Stimulated activated CD4-positive, alpha-beta T cell treated with anti-CD3 and anti-CD28 coated beads, Interleukin-1b, Interleukin-23, amount 100 ng/mL, for 1 hour (primary cell): ENCODE measurements at places on chromosomes 6 and 20.

- DNase-seq, result no peak
These were observed 67.7 kb downstream of the RPP40 start for GRCh38 chr6:4935975-4936680.

- no peak for DNase-seq
These were observed 103.1 kb upstream of the TBX18 start for GRCh38 chr6:84867521-84867920.

GRCh38 chr6:160532315-160532714, 131.8 kb downstream of the LPA start:
- no peak for DNase-seq

GRCh38 chr20:61184194-61184593, 67.9 kb upstream of the CDH4 start:
- DNase-seq, result no peak

- no peak for DNase-seq
These were observed 30.6 kb downstream of the SNAP25 start for GRCh38 chr20:10249048-10249770.

- DNase-seq, result no peak
These were observed 43.0 kb downstream of the DNAAF9 start for GRCh38 chr20:3364323-3365013.

DNA sequence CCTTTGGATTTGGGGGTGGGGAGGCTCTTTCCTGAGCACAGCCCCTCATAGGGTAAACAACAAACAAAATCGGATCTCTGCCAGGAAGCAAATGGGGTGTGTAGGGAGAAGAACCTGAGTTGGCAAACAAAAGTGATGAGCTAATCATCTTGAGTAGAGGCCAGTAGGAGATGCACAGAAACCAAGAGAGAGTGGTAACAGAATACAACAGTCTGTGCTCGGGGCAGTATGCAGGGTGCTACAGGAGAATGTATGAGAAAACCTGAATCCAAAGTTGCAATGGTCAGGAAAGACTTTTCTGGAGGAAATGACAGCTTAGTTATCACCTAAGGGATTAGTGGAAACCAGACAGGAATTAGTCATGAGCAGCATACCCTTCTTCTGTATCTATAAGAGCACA, 177.8 kb downstream of the CDKAL1 start:
- no peak for DNase-seq

GRCh38 chr6:89818977-89819335, 638 bp downstream of the MDN1 start:
- DNase-seq, result no peak

DNA sequence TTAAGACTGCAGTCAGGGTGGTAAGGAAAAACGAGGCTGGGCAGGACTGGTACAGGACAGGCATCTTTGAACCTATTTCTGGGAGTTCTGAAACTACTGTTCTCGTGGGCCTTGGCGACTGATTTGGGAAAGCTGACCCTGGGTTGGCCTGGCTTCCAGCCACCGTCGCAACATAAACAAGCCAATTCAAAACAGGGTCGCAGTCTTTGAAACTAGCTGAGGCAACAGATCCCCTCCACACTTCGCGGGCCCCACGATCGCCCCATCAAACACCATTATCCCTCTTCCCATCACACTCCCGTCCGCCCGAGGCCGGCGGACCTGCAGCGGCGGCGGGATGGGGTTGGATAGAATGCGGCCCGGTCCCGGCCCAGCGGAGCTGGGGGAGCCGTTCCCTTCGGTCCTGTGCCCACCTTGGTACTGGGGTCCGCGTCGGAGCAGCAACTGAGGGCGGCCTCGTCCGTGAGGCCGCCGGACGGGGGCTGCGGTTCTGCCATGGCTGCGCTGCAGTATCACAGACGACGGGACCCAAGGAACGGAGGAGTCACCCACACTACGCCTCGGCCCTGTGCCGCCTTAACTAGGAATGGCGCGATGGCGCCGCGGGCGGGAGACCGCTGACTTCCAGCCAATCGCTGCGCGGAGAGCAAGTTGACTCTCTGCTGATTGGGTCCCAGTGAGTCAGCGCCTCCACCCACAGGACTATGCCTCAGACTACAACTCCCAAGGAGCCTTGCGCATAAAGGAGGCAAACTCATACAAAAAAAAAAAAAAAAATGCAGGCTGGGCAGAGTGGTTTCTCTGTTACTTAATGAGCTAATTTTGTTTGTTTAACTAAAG, at the start of gene GLO1:
GLO1 (minus strand) TSS at position 588 of the 840 bp plus-strand sequence; CDS start at position 497, 91 bp downstream.
- DNase-seq, result peak; percentile 81

DNA sequence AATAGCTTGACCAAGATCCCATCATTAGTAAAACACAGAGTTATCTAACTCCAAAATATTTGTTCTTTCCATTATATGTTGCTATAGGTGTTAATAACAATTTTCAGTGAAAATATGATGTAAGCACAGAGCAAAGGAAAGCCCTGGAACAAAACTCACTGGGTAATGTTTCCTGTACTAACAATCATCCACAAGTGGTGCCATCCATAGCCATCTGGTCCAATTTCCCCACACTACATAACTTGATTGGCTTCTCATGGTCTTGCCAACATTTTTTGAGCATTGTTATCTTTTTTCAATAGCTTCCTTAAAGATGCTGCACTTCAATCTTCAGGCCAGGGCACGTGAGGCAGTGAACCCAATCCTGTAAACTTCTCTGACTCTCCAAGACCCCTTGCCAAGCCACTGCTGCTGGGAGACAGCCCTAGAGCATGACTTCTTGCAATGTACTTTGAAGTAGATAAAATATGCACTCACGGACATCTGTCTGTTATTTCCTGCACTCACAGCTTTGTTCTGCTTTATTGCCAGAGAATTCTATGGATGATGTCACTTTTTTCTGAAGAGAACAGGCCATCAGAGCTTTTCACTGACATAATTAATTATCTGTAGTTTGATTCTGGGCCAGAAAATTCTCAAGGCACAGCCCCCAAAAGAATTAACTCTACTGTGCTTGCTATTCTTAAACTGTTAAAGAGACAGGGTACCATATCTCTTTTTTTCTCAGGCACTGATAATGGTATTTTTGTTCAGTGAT, 97.5 kb upstream of the TMEM30A start:
- DNase-seq, result no peak

DNA sequence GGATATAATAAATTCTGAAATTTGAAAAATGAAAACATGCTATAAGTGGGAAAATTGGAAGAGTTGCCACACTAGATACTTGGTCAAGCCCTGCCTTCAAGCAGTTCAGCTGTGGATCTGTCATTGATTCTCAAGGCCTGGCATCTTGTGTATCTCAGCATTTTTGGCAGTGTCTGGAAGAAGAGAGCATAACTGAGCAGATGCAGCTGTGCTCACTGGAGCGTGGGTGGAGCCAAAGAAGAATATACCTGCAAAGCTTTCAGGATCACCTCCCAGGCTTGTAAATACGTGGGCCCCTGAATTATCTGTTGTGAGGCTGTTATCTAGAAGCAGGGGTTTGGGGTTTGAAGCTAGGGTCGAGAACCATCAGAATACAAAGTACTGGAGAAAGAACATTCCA, 31.3 kb upstream of the CHD6 start:
- DNase-seq, result no peak

GRCh38 chr6:150549674-150550101, 50.0 kb upstream of the PLEKHG1 start:
- DNase-seq, result no peak

- no peak for DNase-seq
These were observed 198.0 kb upstream of the FBXL4 start for GRCh38 chr6:99145738-99146137.

GRCh38 chr6:135188718-135189117, 7.6 kb downstream of the MYB start:
- no peak for DNase-seq

- no peak for DNase-seq
These were observed 58.0 kb upstream of the AHI1 start for GRCh38 chr6:135555550-135555949.

GRCh38 chr20:15618110-15618509, 955.1 kb downstream of the KIF16B start:
- DNase-seq, result no peak

DNA sequence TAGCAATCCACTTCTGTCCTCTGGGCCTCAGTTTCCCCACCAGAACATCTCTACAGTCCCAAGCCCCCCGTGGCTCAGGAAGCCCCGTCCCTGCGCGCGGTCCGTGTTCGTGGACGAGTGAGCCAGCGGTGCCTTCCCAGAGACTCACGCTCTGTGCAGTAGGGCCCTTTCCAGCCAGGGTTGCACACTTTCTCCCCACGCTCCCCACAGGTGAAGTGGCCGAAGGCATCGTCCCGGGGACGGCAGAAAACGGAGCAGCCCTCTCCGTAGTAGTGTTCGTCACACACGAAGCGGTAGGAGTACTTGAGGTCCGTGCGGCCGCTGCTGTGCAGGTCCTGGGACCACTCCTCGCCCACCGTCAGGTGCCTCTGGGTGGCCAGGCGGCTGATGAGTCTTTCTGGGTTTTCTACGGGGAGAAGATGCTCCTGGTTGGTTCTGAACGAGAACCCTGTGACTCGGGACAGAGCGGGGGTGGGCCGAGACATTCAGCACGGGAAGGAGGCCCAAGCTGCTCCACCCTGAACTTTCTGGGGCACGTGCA, 2.7 kb downstream of the DLL1 start:
- no peak for DNase-seq

DNA sequence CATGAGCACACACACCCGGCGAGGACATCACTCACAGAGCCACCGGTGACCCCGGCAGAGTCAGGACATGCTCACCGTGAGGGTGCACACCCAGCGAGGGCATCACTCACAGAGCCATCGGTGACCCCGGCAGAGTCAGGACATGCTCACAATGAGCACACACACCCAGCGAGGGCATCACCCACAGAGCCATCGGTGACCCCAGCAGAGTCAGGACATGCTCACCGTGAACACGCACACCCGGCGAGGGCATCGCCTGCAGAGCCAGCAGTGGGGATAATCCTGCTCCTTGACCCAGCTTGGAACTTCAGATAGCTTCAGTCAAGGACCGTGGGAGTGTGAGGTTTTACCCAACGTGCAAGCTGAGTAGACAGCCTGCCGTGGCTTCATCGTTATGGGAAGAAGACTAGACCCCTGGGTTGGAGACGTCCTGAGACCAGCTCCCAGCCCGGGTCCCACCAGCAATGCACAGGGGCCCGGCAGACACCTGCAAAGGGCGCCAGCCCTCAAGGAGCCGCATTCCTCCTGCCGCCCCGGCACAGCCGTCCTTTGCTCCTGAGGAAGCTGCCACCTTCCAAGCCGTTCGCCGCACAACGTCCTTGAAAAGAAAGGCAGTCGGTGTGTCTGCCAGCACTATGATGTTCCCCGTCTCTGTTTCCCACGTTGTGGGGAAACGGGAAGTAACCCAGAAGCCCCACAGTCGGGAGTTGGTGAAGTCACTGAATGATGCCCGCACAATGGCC, 192.3 kb downstream of the DLL1 start:
- no peak for DNase-seq

GRCh38 chr6:31663961-31664789, 622 bp downstream of the GPANK1 start:
- no peak for DNase-seq

DNA sequence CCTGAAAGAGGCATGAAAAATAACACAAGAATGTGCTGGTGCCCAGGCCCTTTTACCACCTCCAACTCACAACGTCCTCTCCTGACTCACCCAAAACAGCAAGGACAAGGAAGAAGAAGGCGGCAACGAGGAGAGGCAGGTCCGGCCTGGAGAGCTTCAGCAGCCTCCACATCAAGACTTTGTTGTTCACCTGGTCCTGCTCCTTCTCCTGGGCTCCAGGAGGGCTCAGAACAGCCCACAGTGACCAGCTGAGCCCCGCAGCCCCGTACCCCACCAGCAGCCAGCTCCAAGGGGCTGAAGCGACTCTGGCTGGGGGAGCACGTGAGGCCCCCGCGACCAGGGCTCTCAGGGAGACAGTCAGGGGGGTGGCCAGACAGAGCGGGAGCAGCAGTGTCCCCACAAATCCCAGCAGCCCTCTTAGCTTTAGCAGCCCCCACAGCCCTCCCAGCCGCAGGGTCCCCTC, 857 bp downstream of the TAP2 start:
- DNase-seq, result no peak

GRCh38 chr6:139338795-139339194, 35.7 kb downstream of the CITED2 start:
- no peak for DNase-seq

GRCh38 chr20:25250508-25250907, 2.6 kb downstream of the PYGB start:
- no peak for DNase-seq

DNA sequence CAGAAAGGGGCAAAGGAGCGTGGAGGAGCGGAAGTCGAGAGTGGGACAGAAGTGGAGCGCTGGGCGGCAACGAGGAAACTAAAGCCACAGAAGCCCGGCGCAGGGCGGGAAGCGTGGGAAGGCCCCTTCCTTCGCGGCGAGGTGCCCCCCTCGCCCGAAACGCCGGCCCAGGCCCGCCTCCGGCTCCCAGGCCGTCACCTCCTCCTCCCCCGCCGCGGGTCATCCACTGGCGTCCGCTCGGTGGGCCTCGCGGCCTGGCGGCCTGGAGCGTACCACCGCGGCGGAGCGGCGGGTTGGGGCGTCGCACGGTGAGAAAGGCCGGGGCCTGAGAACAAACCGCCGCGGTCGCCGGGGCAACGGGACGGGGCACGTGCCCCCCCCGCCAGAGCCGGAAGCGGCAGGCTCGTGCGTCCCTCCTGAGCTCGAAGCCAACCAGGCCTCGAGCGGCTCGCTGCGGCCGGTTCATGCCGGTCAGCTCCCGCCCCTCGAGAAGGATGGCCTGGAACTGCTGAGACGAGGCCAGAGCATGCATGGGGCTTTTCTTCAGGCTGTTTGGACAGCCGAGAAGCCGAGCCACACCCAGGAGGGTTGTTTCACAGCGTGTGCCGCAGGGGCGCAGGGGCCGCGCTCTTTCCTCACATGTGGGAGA, at the start of gene TCP11:
TCP11 (minus strand) TSS at position 333 of the 649 bp plus-strand sequence. CDS start 469 bp downstream, outside the sequence.
- no peak for DNase-seq

DNA sequence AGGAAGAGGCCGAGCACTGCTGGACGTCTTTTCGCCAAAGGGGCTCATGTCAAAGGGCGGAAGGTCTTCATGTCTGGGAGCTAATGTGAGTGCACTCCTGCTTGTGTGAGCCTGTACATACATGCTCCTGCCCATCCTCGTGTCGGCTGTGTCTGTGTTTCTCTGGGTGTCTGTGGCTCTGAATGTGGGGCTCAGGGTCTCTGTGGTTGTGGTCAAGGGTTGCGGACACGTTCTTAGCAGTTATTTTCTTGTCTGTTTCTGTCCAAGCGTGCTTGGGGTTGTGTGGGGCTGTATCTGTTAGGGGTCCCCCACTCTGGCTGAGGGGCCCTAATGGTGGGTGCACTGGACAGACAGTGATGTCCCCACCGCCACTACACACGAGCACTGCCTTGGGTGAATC, 2.9 kb downstream of the AVP start:
- DNase-seq, result no peak

DNA sequence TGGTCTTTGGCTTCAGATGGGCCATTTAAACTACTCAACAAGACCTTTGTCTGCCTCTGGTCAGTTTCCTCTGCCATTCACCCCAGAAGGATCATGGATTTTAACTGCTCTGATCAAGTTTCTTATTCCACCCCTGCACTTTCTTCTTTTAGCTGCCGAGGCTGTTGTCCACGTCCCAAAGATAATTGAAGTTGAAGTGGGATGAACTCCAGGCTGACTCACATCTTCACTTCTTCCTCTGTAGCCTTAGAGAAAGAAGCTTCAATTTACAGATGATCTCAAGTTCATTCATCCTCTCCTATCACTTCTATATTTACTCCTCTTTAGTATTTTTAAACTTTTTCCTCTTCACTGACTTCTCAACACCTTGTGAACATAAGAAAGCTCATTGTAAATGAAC, 651.6 kb downstream of the UTRN start:
- no peak for DNase-seq
